Trophoblast cell (in vitro differentiated cells and primary cell): ENCODE measurements at places on chromosomes 13 and 19.

GRCh38 chr19:35805526-35806102 is 7.0 kb downstream of the PRODH2 start:
- no peak for DNase-seq
- H3K36me3 ChIP-seq, result no peaks in the 10 kb centered on the region
- no peak overlapping the region for H3K27ac ChIP-seq
- H3K4me1 ChIP-seq, result no peaks in the 10 kb centered on the region
- H3K4me3 ChIP-seq, result no peak overlapping the region
- H3K27me3 ChIP-seq, result no peaks in the 10 kb centered on the region

- H3K4me3 ChIP-seq, result no peak overlapping the region
- no peak overlapping the region for H3K27ac ChIP-seq
- no peaks in the 10 kb centered on the region for H3K4me1 ChIP-seq
These were observed 120.6 kb upstream of the HTR2A start for GRCh38 chr13:47017476-47017875.

- H3K27me3 ChIP-seq, result no peaks in the 10 kb centered on the region
- peaks cover 6% of the 10 kb centered on the region for H3K36me3 ChIP-seq
- H3K27ac ChIP-seq, result peak overlapping the region; percentile 100
- peak overlapping the region; percentile 100 for H3K4me3 ChIP-seq
These were observed 375 bp downstream of the ANKRD10 start for GRCh38 chr13:110914331-110915056.

DNA sequence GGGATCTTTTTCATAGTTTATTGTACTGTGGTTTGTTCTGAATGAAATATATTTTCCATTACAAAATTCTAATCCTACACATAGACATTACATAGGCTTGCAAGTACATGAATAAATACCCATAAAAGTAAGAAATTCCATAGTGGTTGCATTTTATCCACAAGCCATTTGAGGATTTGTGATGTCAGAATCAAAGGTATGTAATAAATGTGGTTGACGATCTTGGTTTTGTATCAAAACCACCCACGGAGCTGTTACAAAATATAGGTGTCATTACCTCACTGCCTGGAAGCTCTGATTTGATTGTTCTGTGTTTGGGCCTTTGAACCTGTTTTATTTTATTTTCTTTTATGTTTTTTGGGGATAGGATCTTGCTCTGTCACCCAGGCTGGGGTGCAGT is 125.1 kb downstream of the NALCN start:
- no peak for DNase-seq
- no peaks in the 10 kb centered on the region for H3K4me1 ChIP-seq
- H3K4me3 ChIP-seq, result no peak overlapping the region
- no peak overlapping the region for H3K27ac ChIP-seq
- H3K36me3 ChIP-seq, result no peaks in the 10 kb centered on the region

DNA sequence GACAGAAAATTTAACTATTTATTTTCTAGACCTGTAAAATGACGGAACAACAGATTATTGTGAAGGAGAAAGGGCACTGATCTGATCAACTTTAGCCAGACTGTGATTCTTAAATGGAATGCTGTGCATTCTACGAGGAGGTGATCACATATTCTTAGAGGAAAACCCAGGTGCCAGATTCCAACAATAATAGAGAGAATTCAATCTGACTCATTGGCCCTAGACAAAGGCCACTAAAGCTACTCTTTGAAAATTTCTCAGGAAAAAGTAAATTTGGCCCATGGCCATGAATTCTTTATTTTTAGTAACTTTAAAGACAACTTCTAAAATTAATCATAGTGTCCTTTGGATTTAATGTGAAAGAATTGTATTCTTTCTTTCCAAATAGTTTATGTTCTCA is 58.6 kb upstream of the POSTN start:
- no peaks in the 10 kb centered on the region for H3K27me3 ChIP-seq
- no peak overlapping the region for H3K27ac ChIP-seq
- DNase-seq, result peak; percentile 83
- no peaks in the 10 kb centered on the region for H3K36me3 ChIP-seq
- no peak overlapping the region for H3K4me3 ChIP-seq

- peaks cover 5% of the 10 kb centered on the region for H3K27me3 ChIP-seq
- H3K36me3 ChIP-seq, result peaks cover 8% of the 10 kb centered on the region
- no peak overlapping the region for H3K27ac ChIP-seq
- no peak for DNase-seq
- H3K4me3 ChIP-seq, result peak overlapping the region; percentile 58
These were observed 7.1 kb downstream of the KCNN4 start for GRCh38 chr19:43773725-43774102.

- H3K27me3 ChIP-seq, result no peaks in the 10 kb centered on the region
- H3K4me1 ChIP-seq, result no peaks in the 10 kb centered on the region
- H3K4me3 ChIP-seq, result no peak overlapping the region
- H3K36me3 ChIP-seq, result no peaks in the 10 kb centered on the region
- H3K27ac ChIP-seq, result no peak overlapping the region
These were observed 295.4 kb downstream of the SLITRK6 start for GRCh38 chr13:85503797-85504196.

- no peak overlapping the region for H3K27ac ChIP-seq
- H3K27me3 ChIP-seq, result no peaks in the 10 kb centered on the region
- peaks cover 7% of the 10 kb centered on the region for H3K4me1 ChIP-seq
- H3K4me3 ChIP-seq, result no peak overlapping the region
- no peak for DNase-seq
- peaks cover 11% of the 10 kb centered on the region for H3K36me3 ChIP-seq
These were observed 53.0 kb downstream of the ARHGEF7 start for GRCh38 chr13:111168107-111168506.

GRCh38 chr19:41784312-41784711 is 12.1 kb upstream of the CEACAM3 start:
- no peaks in the 10 kb centered on the region for H3K36me3 ChIP-seq
- no peak overlapping the region for H3K4me3 ChIP-seq
- DNase-seq, result no peak
- no peaks in the 10 kb centered on the region for H3K4me1 ChIP-seq
- H3K27me3 ChIP-seq, result no peaks in the 10 kb centered on the region

GRCh38 chr13:99057310-99057975 is 79.6 kb upstream of the DOCK9 start:
- peaks cover 30% of the 10 kb centered on the region for H3K4me1 ChIP-seq
- no peak overlapping the region for H3K4me3 ChIP-seq
- peak overlapping the region; percentile 30 for H3K27ac ChIP-seq
- no peaks in the 10 kb centered on the region for H3K36me3 ChIP-seq
- H3K27me3 ChIP-seq, result no peaks in the 10 kb centered on the region

DNA sequence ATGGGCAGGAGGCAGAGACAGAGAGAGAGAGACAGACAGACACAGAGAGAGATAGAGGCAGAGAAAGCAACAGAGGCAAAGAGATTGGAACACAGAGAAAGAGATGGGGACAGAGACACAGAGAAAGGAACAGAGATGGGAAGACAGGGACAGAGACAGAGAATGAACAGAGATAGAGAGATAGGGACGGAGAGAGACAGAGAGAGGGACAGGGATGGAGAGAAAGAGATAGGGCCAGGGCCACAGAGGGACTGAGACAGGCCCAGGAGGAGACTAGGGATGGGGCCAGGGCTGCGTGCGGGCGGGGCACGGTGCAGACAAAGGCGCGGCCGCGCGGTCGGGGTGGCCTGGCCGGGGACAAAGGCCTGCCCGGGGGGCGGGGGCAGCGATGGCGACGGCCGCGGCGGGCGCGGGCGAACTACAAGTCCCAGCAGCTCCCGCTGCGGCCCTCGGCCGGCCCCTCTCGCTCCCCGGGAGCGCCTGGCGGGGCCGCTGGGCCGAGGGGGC is at the start of gene ZNF358:
TSS of gene ZNF358 (plus strand) at position 459 of the 507 bp plus-strand sequence. CDS start 3,140 bp downstream, outside the sequence.
- H3K4me1 ChIP-seq, result peaks cover 15% of the 10 kb centered on the region
- H3K36me3 ChIP-seq, result peaks cover 20% of the 10 kb centered on the region
- peak within 1 kb of the TSS; percentile 84 for H3K4me3 ChIP-seq
- peak; percentile 63 for DNase-seq

DNA sequence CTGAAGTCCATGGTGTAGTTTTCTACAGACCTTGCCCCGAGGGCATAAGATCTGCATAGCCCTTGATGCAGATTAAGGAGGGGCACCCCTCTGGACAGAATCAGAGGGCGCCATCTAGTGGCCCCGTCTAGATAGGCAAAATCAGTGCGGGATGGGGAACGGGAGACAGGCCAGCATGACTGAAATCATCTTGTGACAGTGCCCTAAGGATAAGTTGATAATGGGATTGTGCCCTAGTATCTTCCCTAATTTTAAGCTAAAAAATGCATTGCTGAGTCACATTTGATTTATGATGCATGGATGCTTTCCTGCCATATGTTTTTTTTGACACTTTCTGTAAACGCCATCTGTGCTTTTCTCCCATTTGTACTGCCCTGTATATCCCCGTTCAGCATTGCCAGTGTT is 19.0 kb upstream of the GPI start:
- H3K27me3 ChIP-seq, result no peaks in the 10 kb centered on the region
- peaks cover 32% of the 10 kb centered on the region for H3K36me3 ChIP-seq
- peak; percentile 94 for DNase-seq
- no peak overlapping the region for H3K4me3 ChIP-seq

DNA sequence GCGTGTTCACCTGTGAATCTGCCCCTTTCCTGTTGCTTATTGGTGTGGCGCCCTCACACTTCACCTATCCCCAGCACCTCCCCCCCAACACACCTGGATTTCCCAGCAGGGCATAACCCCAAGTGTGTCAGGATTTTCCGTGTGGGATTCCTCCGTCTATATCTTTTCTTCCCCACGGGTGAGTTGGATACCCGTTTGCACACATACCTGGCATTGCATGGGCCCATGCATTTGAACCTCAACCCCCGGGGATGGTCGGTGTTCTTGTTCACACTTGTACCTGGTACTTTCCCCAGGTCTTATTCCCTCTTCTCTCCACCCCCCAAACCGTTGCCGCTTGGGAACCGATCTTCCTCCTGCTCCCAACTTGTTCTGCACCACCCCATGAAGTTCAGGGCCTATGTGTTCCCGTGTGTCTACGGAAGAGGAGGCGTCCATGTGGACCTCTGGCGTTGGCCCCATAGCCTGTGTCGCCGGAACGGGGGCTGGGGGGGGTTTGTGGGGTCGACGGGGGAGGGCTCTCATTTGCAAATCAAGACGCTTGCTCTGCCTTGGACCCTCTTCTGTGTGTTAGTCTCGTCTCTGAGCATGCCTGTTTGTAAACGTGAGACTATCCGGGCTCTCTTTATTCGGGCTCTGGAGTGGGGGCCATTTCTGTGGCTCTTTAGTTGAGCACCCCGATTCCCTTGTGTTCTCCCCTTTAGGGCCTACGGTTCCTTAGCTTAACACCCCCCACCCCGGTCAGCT is 1.7 kb downstream of the PRR12 start:
- peaks cover 33% of the 10 kb centered on the region for H3K36me3 ChIP-seq
- H3K27ac ChIP-seq, result peak overlapping the region; percentile 84
- peaks cover 7% of the 10 kb centered on the region for H3K4me1 ChIP-seq

- no peaks in the 10 kb centered on the region for H3K27me3 ChIP-seq
- no peak overlapping the region for H3K4me3 ChIP-seq
- no peak overlapping the region for H3K27ac ChIP-seq
- H3K4me1 ChIP-seq, result no peaks in the 10 kb centered on the region
- H3K36me3 ChIP-seq, result no peaks in the 10 kb centered on the region
These were observed 25.2 kb upstream of the KATNAL1 start for GRCh38 chr13:30332456-30333143.

DNA sequence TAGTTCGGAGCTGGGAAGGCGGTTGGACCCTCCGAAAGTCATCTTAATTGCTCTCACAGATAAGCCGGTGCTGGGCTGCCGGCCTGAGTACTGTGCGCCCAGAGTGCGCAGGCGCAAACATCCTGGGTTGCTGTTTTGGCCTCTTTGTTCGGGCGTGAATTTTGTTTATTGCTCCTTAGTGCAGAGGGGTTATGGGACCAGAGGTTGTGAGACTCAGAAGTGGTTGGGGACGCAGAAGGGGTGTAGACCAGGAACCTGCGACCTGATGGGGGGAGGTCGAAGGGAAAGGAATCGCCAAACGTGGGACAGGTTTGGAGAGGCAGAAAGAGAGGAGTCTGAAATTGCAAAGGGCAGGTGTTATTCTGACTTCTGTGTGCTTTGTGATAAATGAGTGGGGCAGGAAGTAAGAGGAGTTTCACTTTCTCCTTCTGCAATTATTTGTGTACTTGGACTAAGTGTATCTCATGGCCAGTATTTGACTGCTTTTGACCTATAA is 607 bp upstream of the ZNF566 start:
- H3K27me3 ChIP-seq, result no peaks in the 10 kb centered on the region
- H3K36me3 ChIP-seq, result no peaks in the 10 kb centered on the region
- peak overlapping the region; percentile 82 for H3K27ac ChIP-seq
- no peaks in the 10 kb centered on the region for H3K4me1 ChIP-seq
- peak; percentile 93 for DNase-seq

DNA sequence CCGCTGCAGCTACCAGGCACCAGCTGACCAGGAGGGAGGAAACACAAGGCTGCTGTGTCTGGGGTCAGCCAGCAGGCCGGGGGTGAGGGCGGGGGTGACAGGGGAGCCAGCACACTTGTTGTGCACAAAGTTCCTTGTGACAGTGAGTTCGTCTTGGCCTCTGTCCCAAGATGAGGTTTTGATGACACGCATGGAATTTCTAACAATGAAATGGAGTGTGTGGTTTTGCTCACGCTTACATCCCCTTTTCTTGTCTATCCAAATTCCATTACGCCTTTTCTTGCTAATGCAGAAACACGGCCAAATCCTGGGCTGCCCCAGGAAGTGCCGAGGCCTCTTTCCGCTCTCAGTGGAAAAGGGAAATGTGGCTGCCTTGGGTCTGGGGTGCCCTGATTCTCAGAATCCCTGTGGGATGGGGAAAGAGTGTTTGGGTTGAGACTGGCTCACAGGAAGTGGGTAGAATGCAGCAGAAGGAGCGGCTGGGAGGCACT is 73.8 kb downstream of the GADD45B start:
- H3K27me3 ChIP-seq, result no peaks in the 10 kb centered on the region
- peaks cover 24% of the 10 kb centered on the region for H3K4me1 ChIP-seq
- H3K27ac ChIP-seq, result no peak overlapping the region
- H3K4me3 ChIP-seq, result no peak overlapping the region
- peak; percentile 57 for DNase-seq
- H3K36me3 ChIP-seq, result no peaks in the 10 kb centered on the region

DNA sequence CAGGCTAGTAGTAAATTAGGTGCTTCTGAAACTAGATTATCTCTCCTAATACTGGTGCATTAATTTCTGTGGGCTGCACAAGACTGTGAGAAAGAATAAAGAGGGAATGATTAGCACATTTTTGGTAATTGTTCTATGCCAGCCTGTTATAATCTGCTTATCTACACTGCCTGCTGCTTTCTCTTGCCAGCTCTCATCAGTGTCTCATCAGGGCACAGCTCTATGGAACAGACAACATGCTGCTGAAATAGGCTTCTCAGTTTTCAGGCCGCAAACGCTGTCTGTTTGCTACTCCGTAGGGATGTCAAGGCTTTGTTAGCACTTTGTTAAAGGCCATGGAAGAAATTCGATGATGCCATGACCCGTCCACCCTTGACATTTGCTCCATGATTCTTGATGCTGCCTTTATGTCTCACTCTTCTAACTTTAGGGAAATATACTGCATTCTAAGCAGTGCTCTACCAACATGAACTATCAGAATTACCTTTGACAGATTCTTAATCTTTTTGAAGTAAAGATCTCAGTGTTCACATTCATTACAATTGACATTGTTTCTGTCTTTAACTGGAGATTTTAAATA is 84.0 kb upstream of the PRR20A start:
- H3K36me3 ChIP-seq, result no peaks in the 10 kb centered on the region
- H3K4me3 ChIP-seq, result no peak overlapping the region
- no peaks in the 10 kb centered on the region for H3K27me3 ChIP-seq
- no peak for DNase-seq
